ENCODE measurements at places on chromosomes 6 and 20. TPM values are rescaled to one million over a fixed set of nuclear protein-coding genes. Genes with fewer than 3 reads are reported as not detected.

DNA sequence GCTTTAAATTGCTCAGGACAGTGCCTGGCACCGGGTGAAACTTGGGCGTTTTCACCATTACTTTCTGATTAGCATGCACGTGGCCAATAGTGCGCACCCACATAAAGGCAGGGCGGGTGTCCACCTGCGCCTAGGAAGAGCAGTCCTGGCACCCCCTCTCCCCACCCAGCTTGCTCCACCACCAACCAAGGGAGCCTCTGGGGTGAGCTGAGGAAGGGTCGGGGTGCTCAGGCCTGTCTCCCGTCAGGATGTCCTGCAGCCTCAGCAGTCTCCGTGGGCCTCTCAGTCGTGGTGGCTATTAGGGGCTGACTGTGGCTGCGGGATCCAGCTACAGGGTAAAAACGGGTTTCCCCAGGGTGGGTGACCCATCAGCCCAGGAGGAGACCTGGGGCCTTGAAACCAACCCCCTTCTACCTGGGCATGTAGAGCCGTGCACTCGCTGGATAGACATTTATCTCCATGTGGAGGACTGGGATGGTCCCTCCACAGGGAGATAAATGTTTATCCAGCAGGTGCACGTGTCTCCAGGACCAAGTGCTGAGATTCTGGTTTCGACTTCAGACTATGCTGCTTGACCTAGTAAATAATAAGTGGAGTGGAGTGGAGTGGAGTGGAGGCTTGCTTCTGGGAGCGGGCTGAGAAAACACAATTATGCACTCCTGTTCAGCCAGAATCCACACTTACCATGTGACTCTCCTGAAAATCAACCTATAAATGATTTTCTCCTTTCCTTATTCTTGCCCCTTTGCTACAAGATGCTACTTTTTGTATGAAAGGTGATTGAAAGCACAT lies 91.1 kb downstream of the ZDHHC14 start:
- H3K36me3 ChIP-seq = no peaks in the 10 kb centered on the region
- no peaks in the 10 kb centered on the region for H3K27me3 ChIP-seq
- DNase-seq = no peak
- no peak overlapping the region for H3K27ac ChIP-seq
- peaks cover 12% of the 10 kb centered on the region for H3K4me1 ChIP-seq

DNA sequence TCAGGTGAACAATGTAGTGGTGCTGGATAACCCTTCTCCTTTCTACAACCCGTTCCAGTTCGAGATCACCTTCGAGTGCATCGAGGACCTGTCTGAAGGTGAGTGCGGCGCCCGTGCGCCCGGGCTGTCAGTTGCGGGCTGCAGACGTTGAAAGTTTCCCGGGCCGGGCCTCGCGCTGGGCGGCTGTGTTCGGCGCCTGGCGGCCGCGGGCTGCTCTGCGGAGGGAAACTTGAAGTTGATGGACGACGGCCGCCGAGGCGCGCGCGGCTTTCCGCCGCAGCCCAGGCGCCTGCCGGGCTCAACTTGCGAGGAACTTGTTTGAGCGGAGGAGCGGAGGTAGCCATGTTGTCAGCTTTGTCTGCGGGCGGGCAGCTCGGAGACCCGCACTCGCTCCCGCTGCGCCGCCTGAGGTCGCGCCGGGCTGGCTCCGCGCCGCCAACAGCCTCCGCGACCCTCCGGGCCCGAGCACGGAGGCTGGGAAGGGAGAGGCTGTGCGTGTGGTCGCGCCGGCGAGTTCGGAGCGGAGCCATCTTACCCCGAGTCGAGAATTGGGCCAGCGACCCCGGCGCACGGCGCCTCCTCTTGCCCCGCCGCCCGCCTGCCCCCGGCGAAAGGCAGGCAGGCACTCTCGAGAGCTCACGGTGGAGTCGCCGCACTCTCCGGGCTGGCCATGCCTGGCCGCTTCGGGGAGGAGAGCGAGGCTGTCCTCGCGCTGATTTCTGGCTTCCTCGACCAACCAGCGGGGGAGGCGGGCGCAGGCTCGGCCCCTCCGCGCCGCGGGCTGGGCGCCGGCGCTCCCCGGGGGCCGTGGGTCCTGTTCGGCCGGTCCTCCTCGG lies 691 bp downstream of the ASF1A start:
- peaks cover 7% of the 10 kb centered on the region for H3K36me3 ChIP-seq
- peak overlapping the region; percentile 99 for H3K4me3 ChIP-seq
- peak overlapping the region; percentile 86 for H3K27ac ChIP-seq

DNA sequence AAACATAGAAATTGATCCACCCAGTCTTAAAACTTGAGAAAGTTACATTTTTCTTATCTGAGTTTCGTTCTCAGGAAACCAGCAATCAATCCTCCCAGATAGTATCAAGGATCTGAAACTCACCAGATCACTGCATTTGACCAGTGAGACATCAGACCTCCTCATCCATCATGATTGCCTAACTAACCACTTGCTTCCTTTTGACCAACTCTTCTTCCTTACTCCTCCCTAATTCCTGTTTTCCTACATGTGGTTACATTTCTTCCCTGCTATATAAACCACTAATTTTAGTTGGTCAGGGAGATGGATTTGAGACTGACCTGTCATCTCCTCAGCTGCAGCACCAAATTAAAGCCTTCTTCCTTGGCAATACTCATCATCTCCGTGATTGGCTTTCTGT lies 357.1 kb upstream of the POU3F2 start:
- no peak for DNase-seq
- no peaks in the 10 kb centered on the region for H3K27me3 ChIP-seq
- no peak overlapping the region for H3K27ac ChIP-seq
- no peak overlapping the region for H3K4me3 ChIP-seq
- H3K4me1 ChIP-seq = no peaks in the 10 kb centered on the region
- H3K36me3 ChIP-seq = no peaks in the 10 kb centered on the region

DNA sequence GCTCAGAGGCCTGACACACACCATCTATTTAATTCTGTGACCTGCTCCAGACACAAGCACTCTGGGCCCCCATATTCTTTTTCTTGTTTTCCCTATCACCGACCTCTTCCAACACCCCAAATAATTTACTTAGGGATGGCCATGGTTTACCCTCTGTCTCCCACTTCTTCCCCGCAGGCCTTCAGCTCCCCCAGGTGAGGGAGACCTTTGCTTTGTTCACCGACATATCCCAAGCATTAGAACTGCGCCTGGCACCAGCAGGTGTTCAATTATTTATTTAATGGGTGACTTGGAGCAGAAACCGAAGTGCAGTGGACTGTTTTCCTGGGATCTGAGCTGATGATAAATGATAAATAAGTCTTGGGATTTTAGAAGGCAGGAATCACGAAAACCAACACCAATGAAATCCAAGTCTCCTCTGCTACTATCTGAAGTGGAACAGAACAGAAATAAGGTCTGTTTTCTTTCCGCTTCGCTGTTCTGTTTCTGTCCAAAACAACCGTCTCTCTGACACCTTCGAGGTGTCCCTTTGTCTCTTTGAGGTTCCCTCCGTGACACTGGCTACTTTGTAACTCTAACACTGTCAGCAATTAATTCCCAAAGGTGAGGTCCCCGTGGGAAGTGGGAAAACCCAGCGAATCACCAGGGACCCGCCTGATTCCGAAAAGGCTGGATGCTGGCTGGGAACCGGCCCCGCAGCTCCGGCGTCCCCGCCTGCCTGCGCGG lies 1.1 kb upstream of the RIN2 start:
- H3K27me3 ChIP-seq = no peaks in the 10 kb centered on the region
- no peaks in the 10 kb centered on the region for H3K36me3 ChIP-seq
- peak; percentile 23 for DNase-seq

GRCh38 chr6:128310451-128310850 lies 209.9 kb downstream of the PTPRK start:
- DNase-seq = no peak
- no peak overlapping the region for H3K4me3 ChIP-seq
- peaks cover 7% of the 10 kb centered on the region for H3K4me1 ChIP-seq
- no peaks in the 10 kb centered on the region for H3K27me3 ChIP-seq

GRCh38 chr20:38331814-38332213 lies 14.5 kb upstream of the LBP start:
- no peak overlapping the region for H3K27ac ChIP-seq
- H3K4me3 ChIP-seq = no peak overlapping the region
- H3K36me3 ChIP-seq = no peaks in the 10 kb centered on the region
- no peaks in the 10 kb centered on the region for H3K27me3 ChIP-seq

DNA sequence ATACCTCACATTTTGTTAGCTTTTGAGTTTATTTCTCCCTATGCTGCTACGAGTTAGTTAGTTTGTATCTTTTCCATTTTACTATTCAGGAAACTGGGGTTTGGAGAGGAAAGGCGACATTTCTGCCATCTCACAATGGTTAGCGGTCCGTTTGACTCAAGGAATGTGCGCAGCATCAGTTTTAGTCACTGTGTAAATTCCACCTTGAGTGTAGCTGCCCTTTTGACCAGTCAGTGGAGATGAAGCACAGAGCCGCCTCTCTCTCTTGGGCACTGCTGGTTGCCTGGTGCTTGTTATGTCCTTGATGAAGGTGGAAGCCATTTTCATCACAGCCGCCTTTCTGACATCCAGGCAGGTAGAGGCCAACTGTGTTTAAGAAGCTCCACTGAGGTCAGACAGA lies 185.5 kb downstream of the SCP2D1 start:
- peaks cover 4% of the 10 kb centered on the region for H3K4me1 ChIP-seq
- no peaks in the 10 kb centered on the region for H3K27me3 ChIP-seq
- no peak overlapping the region for H3K27ac ChIP-seq
- H3K36me3 ChIP-seq = no peaks in the 10 kb centered on the region
- H3K4me3 ChIP-seq = no peak overlapping the region

- no peaks in the 10 kb centered on the region for H3K36me3 ChIP-seq
- H3K4me1 ChIP-seq = peaks cover 26% of the 10 kb centered on the region
- peak; percentile 67 for DNase-seq
- H3K4me3 ChIP-seq = no peak overlapping the region
- no peaks in the 10 kb centered on the region for H3K27me3 ChIP-seq
Observed at GRCh38 chr6:139568956-139569538, 194.6 kb upstream of the CITED2 start.

DNA sequence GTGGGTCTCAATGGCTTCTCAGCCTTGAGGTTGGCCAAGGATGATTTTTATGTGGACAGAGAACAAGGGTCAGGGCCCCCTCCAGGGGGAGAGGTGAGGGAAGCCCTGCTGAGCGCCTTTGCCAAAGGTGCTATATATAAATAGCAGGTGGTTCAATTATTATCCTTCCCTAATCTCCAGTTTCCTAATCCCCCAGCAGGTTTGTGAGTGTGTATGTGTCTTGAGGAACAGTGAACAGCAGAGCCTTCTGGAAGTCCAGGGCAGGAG lies 3.2 kb upstream of the SIRPA start:
- no peak overlapping the region for H3K4me3 ChIP-seq
- peaks cover 7% of the 10 kb centered on the region for H3K4me1 ChIP-seq
- H3K27me3 ChIP-seq = no peaks in the 10 kb centered on the region
- H3K27ac ChIP-seq = no peak overlapping the region

DNA sequence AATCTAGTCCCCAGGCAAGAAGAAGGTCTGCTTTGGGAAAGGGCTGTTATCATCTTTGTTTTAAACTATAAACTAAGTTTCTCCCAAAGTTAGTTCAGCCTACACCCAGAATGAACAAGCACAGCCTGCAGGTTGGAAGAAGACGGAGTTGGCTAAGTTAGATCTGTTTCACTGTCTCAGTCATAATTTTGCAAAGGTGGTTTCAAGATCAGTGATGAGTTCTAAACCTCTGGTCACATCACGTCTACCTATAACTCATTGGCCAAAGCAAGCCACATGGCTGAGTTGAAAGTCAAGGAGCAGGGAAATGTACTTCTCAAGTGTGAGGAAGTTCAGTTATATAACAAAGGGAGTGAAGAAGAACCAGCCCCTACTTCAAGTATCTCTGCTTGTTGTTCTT lies 50.5 kb upstream of the ECI2 start:
- no peak for DNase-seq
- H3K4me3 ChIP-seq = no peak overlapping the region
- no peaks in the 10 kb centered on the region for H3K36me3 ChIP-seq
- no peaks in the 10 kb centered on the region for H3K27me3 ChIP-seq
- H3K4me1 ChIP-seq = no peaks in the 10 kb centered on the region

GRCh38 chr20:24855848-24856247 lies 93.2 kb upstream of the CST7 start:
- H3K27ac ChIP-seq = no peak overlapping the region
- H3K27me3 ChIP-seq = peaks cover 61% of the 10 kb centered on the region
- H3K4me3 ChIP-seq = no peak overlapping the region

- DNase-seq = no peak
- no peak overlapping the region for H3K4me3 ChIP-seq
- H3K4me1 ChIP-seq = peaks cover 36% of the 10 kb centered on the region
- no peaks in the 10 kb centered on the region for H3K27me3 ChIP-seq
Observed at GRCh38 chr6:14660806-14661579, 543.4 kb downstream of the CD83 start.

WFDC5 gene
- not detected for total RNA-seq

SLC24A3 gene
- not detected for total RNA-seq

KIAA0408 gene
- not detected for total RNA-seq

MEI4 gene
- total RNA-seq = not detected

MOG gene
- total RNA-seq = not detected

PLG gene
- total RNA-seq = not detected

SRSF12 gene
- not detected for total RNA-seq

RIPPLY2 gene
- total RNA-seq = not detected

VWA7 gene
- 1.9 TPM for total RNA-seq

Measured in PC-3 (cell line).